HS-5 (cell line): ENCODE measurements at places on chromosomes 3 and 15.
A peak's percentile ranks its signal among the peaks of the same experiment; 100 is the strongest.

GRCh38 chr15:63366451-63366850 lies 15.2 kb downstream of the CA12 start:
- DNase-seq, result no peak

DNA sequence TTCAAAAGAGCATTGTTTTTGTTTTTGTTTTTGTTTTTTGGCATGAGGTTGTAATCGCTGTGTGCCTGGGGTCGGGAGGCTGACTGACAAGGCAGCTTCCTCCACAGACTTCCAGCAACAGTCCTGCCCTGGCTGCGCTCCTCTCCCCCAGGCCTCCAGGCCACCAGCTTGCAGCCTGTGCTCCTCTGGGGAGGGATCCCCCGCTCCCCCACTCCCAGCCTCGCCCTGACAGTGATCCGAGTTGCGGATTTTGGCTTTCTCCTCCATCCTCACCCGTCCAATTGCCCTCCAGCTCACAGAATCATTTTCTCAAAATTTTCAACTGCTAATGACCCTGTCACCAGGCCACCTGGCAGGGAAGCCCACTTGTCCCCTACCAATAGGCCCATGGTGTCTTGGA lies 36.5 kb upstream of the PCSK6 start:
- DNase-seq, result no peak

- DNase-seq, result peak; percentile 59
These were observed 88.7 kb upstream of the MRPL3 start for GRCh38 chr3:131591394-131592014.

GRCh38 chr3:72489901-72490300 lies 358.3 kb downstream of the SHQ1 start:
- no peak for DNase-seq

DNA sequence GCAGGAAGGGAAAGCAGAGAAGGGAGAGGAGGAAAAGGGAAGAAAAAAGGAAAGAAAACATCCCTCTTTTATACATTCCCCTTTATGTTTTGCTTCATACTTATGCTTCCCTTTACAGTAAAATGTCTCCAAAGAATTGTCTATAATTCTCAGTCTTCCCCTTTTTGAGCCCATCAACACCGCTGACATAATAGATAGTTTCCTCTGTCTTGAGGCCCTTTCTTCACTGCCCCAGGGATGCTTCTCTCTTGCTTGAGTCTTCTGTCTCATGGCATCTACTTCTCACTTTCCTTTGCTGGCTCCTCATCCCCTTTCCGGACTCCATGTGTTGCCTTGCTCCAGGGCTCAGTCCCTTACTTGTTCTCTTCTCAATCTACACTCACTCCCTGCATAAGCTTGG lies 99.7 kb upstream of the DAZL start:
- DNase-seq, result no peak

DNA sequence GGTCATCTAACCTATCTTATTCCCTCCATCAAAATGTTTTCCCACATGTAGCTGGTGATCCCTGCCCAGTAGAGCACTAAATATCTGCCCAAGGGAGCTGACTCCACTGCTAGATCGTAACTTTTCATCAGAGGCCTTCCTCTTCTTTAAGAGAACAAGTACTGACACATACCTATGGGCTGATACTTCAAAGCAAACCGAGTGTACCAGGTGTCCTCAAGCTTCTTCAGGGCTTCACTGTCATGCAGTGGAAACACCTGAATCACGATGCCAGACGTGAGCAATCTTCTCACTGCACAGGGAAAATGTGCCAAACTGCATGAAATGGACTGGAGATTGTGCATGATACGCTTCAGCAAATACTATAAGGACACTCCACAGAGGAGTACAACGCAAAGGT lies 41.6 kb downstream of the ANO10 start:
- no peak for DNase-seq

GRCh38 chr3:81887448-81887847 lies 126.0 kb upstream of the GBE1 start:
- no peak for DNase-seq

GRCh38 chr3:72490688-72491435 lies 357.4 kb downstream of the SHQ1 start:
- no peak for DNase-seq

- DNase-seq, result no peak
These were observed 8.8 kb downstream of the ARID3B start for GRCh38 chr15:74549816-74550215.

- no peak for DNase-seq
These were observed 39.4 kb downstream of the PPARG start for GRCh38 chr3:12328132-12328836.
